Astrocyte (in vitro differentiated cells and primary cell): ENCODE measurements at places on chromosomes 7 and 10. TPM values are rescaled to one million over a fixed set of nuclear protein-coding genes. Genes with fewer than 3 reads are reported as not detected.

DNA sequence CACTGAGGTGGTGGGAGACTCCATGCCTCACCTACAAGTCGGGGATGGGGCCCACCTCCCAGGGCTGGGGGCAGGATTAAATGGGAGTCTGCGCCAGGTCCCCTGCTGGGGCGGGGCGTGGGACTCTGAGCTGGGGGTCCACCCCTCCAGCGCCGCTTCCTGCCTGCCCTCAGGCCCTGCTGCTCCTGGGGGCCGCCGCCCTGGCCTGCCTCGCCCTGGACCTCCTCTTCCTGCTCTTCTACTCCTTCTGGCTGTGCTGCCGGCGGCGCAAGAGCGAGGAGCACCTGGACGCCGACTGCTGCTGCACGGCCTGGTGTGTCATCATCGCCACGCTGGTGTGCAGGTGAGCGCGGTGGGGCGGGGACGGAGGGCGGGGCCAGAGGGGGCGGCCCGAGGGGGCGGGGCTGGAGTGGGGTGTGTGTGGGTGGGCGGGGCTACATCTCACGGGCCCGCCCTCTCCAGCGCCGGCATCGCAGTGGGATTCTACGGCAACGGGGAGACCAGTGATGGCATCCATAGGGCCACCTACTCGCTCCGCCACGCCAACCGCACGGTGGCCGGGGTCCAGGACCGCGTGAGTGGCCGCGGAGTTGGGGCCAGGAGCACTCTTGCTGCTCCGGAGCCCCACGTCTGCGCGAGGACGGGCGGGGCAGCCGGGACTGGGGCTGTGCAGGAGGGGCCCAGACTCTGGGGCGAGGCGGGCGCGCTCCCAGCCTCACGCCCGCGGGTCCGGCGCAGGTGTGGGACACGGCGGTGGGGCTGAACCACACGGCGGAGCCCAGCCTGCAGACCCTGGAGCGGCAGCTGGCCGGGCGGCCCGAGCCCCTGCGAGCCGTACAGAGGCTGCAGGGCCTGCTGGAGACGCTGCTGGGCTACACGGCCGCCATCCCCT lies 15.1 kb downstream of the TTYH3 start:
- DNase-seq, result no peak

The GPR26 gene
- 0.09 TPM in 1 of 2 replicates, not detected in the other for total RNA-seq

The ASZ1 gene
- not detected in 2 replicates for total RNA-seq

DNA sequence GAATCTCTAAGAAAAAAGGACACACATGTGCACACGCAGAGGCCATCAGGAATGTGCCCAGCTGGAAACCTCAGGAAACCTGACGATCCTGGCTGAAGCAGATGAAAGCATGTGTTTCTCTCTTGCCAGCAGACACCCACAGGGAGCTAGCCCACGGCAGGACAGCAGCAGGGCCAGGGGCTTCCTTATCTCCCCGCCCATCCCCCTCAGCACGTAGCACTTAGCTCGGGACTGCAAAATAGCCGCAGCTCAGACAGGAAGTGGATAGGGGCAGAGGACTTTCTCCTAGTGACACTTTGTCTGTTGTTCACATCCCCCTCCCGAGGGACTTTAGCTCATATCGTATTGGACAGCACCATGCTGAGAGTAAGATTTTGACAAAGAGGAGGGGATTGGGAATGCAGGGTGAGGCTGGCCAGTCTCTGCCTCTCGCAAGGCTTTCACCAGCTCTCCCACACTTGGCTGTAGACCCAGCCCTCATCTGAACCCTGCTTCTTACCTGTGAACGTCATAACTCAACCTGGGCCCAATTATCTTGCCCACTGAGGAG lies 63.8 kb downstream of the MKI67 start:
- DNase-seq, result no peak

DNA sequence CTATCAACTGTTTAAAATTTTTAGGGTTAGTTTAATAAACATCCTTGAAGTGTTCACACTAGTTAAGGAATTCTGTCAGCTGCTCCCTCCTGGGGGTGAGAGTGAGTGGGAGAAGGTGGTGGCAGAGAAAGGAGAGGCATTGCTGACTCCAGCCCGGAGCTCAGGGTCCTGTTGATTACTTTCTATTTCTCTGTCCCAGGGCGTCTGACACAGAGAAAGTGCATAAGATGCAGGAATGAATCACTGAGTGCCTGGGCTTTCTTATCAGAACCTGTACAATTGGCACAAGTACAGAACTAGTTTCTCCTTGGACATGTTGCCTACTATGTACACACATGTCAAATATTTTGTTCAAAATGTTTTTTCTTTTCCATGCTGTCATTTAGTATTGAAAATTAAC lies 410.8 kb upstream of the COBL start:
- no peak for DNase-seq

The KLHL7 gene
- 34.6 and 38.7 TPM in 2 replicates for total RNA-seq

DNA sequence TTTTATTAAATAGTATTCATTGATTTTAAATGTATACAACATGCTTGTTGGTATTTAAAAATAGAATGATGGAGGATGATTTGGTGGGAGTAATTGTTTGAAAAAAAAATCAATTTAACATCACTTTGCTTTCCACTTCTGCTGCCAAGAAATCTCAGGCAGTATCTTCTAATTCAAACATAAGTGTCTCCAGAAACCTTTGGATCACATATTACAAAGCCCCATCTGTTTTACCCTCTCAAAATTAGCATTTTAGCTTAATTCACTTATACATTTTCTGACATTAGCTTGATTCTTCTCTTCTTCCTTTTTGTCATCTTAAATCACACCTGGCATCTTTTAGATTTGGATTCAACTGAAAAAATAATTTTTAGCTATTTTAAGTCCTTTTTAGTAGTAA lies 72.9 kb upstream of the KMT2C start:
- no peak for DNase-seq

The FOXI2 gene
- total RNA-seq, result not detected in 2 replicates

GRCh38 chr7:115249080-115249479 lies 327.2 kb downstream of the MDFIC start:
- no peak for DNase-seq

The SEMA3A gene
- total RNA-seq, result 22.0 and 31.3 TPM in 2 replicates

- DNase-seq, result peak; percentile 12
Observed at GRCh38 chr7:129091484-129092002, 36.6 kb upstream of the TNPO3 start.

- peak; percentile 10 for DNase-seq
Observed at GRCh38 chr10:94439275-94439861, 37.0 kb downstream of the TBC1D12 start.

DNA sequence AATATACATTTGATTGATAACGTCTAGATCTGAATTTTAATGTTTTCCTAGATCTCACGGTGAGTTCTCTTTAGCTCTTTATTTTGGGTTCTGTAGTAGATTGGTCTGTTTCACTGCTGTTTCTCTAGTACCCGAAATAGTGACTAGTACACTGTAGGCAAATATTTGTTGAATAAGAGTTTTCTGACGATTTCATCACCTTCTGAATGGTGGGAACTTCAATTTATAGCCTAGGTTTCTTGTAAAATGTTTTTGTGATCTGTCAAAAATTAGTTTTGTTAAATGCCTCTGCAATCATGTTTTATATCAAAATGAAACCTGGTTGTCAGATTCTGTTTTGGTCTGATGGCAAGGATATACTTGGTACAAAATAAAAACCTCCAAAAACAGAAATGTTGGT lies 10.2 kb downstream of the PDCD4 start:
- no peak for DNase-seq

DNA sequence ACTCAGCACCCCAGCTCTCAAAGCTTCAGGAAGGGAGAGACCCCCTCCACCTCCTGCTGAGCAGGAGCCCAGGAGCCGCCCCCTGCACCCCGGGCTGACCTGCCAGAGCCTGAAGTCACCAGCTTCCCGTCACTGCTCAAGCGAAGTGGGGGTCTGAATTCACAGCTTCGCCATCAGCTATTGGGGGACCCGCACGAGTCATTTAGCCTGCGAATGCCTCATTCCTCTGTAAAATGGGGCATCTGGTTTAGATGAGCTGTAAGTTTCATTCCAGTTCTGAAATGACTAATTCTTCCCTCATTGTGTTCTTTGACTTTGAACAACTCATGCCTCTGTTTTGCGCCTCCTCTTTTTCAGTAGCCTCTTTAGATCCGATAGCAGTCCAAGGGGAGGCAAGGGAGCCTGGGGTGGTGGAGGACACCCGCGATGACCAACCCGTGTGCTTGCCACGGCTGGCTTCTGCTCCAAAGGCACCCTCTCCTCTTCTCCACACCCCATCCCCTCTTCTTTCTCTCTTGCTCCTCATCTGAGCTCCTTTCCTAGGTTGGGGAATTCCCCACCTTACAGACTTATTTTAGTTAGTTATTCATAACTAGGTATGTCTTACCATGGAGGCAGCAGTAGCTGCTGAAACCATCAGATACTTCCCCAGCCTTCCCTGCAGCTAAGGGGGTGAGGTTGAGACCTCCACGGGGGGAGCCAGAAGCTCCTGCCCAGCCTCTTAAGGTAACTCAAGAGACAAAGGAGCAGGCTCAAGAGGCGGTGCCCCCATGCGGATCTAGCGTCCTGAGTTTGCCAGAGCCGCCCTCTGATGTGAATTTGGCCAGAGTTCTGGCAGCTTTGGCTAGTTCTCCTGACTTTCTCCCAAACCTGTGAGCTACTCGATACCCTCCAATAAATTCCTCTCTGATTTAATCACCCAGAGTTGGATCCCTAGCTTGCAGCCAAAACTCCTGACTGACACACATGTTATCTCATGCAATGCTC lies 47.7 kb downstream of the RBM17 start:
- peak; percentile 78 for DNase-seq

The PLPP4 gene
- total RNA-seq, result 44.1 and 45.1 TPM in 2 replicates

The SPDYE5 gene
- total RNA-seq, result not detected in 2 replicates
